ENCODE measurements at places on chromosomes 4 and X. TPM values are rescaled to one million over a fixed set of nuclear protein-coding genes. Genes with fewer than 3 reads are reported as not detected.

PAGE5 gene
- total RNA-seq, result 0.67 TPM

GABRG1 gene
- total RNA-seq, result not detected

GRIA2 gene
- total RNA-seq, result not detected

FGF5 gene
- not detected for total RNA-seq

TMEM144 gene
- total RNA-seq, result not detected

FHDC1 gene
- total RNA-seq, result 0.12 TPM

S100G gene
- not detected for total RNA-seq

PPP2R2C gene
- not detected for total RNA-seq

MND1 gene
- total RNA-seq, result 0.27 TPM

GPR50 gene
- total RNA-seq, result not detected

CCDC149 gene
- total RNA-seq, result not detected

SMR3B gene
- total RNA-seq, result not detected

TMEM154 gene
- total RNA-seq, result 59.9 TPM

RHOXF2 gene
- total RNA-seq, result not detected

Data from activated B cell treated with CpG ODN at 0.5 μM for 24 hours (primary cell).